WTC11 (cell line): ENCODE measurements at places on chromosomes 11 and 22.
A peak's percentile ranks its signal among the peaks of the same experiment; 100 is the strongest.

DNA sequence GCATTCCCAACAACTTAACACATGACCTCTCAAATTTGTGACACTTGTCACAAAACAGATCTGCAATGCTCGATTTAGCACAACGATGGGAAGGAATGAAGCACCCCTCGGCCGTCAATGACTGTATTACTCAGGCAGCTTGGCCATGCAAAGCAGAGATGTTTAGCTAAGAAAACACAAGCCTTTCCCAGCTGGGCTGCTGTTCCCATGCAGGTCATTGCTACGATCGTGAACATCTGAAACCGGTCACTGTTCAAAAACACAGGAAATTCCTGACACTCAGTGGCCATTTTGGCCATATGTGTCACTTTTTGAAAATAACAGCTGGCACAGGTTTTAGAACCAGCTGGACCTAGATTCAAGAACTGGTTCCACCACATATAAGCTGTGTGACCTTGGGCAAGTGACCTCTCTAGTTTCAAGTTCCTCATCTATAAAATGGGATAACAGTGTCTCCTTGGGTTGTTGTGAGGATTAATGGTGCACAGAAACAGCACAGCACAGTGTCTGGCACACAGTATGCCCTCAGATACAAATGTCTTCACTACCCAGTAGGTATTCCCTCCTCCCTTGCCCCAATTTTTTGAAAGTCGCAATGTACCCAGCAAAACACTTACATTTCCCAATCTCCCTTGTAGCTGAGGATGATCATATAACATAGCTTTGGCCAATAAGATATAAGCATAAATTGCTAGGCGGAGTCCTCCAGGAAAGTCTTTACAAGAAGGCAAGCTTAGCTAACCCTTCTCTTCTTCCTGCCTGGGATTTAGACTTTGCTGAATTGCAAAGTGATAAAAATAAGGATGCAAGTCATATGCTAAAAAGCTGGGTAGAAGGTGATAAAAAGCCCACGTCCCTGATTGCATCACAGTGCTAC lies 93.1 kb downstream of the C11orf58 start:
- DNase-seq: no peak

DNA sequence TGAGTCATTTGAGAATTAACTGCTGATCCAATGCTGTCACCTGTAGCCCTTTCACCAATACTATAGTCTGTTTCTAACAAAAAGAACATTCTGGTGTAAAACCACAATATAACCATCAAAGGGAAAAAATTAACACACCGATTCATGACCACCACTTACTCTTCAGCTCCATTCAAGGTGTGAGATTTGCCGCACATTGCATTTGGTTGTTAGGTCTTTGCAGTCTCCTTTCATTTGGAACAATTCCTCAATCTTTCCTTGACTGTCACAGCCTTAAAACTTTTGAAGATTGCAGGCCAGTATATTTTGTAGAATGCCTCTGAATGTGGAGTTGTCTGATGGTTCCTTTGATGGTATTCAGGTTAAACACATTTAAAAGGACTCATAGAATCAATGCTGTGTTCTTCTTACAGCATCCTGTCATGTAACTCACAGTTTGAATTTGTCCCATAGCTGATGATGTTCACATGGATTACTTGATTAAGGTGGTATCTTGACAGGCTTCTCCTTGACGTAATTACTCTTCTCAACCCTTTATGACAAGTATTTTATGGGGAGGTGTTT lies 63.6 kb downstream of the TNRC6B start:
- DNase-seq: no peak

- DNase-seq: no peak
Observed at GRCh38 chr22:41831383-41831782, 1.5 kb upstream of the SREBF2 start.

- DNase-seq: peak; percentile 88
Observed at GRCh38 chr11:64767344-64768299, 7.8 kb upstream of the PYGM start.

- no peak for DNase-seq
Observed at GRCh38 chr11:60204922-60205321, 22.0 kb upstream of the MS4A6A start.

DNA sequence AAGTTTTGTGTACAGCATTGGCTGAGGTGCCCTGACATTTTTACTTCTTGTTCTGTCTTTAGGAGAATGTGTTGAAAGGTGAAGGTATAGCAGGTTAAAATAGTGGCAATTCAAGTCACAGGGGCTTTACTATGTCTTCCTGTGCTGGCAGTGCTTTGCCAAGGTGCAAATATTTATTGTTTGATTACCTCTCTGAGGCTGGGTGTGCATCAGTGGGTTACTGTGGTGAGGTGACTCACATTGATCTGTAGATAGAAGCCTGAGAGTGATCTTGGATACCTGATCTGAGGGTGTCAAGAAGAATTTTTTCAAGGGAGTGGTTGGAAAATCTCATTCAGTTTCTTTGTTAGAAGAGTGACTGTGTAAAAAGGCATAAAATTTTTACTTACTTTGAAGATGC lies 90.0 kb downstream of the ARHGAP42 start:
- no peak for DNase-seq

DNA sequence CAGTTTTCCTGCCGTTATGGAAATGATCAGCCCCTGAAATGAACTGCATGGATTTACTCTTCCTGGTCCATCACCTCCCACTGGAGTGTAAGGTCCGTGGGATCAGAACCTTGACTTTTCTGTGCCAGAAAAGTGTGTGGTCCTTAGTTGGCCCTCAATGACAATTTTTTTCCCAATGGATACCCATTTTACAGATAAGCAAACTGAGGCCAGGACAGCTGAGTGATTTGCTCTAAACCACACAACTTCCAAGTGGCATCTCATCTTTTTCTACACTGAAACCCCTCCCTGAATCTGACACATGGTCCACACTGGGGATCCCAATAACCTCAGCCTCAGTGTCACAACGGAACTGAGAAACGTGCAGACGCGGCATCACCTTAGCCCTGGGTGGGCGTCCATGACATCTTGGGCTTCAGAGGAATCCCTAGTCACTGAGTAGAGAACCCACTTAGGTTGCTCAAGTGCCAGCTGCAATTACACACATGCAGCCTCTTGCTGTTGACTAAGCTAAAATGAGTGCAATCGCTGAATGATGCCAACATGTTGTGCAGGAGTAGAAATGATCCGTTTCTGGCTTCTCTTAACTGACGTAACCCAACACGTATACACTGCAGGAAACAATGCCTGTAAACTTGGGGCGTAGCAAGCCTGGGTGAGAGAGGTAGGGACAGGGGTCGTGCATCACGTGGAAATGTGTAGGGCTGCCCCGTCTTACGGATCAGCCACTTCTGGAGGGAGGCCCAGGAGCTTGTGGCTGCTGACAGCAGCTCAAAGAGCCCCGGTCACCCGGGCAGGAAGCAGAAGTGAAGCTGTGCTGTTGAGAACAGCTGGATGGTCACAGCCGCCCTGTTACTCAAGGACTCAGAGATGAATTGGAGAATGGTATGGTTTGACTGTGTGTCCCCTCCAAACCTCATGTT lies 136.3 kb downstream of the SHANK2 start:
- DNase-seq: no peak

DNA sequence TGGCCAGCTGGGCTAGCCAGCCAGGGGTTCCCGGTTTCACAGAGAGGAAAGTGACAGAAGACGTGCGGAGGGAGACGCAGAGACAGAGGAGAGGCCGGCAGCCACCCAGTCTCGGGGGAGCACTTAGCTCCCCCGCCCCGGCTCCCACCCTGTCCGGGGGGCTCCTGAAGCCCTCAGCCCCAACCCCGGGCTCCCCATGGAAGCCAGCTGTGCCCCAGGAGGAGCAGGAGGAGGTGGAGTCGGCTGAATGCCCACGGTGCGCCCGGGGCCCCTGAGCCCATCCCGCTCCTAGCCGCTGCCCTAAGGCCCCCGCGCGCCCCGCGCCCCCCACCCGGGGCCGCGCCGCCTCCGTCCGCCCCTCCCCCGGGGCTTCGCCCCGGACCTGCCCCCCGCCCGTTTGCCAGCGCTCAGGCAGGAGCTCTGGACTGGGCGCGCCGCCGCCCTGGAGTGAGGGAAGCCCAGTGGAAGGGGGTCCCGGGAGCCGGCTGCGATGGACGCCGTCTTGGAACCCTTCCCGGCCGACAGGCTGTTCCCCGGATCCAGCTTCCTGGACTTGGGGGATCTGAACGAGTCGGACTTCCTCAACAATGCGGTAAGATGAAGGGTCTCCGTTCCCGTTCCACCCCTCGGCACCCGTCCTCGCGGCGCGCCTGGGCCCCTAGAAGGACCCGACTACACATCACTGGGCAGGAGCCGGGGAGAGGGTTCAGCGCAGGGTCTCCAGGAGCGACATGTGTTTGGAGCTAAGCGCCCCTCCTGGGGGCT lies at the start of gene CREB3L1:
Gene CREB3L1 (plus strand): TSS at position 41 of the 765 bp plus-strand sequence. CDS start 450 bp downstream, at position 491.
- DNase-seq: peak; percentile 65

GRCh38 chr22:31680861-31681341 lies 18.9 kb upstream of the PISD start:
- no peak for DNase-seq

DNA sequence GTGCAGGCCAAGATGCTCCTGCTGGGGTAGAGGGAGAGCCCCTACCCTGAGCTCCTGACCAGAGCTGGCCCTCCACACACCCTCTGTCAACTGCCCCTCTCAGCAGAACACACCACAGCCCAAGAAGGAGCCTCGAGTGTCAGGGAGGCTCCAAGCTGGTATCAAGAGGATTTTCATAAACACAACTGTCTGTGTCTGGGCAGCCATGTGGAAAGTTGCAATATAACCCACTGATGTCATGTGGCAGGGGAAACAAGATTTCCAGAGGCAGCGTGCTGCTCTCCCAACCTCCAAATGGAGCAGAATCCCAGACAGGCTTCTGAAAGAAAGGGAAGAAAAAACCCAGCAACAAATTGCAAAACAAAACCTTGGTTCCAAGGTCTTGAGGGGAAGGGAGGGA lies 569.9 kb downstream of the BUD13 start:
- DNase-seq: no peak

GRCh38 chr11:115104851-115105453 lies 399.3 kb downstream of the CADM1 start:
- DNase-seq: no peak

DNA sequence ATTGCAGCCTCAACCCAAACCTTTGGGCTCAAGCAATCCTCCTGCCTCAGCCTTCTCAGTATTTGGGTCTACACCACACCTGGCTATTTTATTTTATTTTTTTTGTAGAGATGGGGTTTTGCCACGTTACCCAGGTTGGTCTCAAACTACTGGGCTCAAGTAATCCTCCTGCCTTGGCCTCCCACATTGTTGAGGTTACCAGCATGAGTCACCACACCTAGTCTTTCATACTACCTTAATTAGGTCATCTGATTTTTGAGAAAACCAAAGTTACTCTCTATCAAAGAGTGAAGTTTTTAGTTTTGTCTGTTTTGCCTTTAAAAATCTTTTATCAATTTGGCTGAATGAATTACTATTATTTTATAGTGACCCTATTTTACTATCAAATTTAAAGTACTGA lies 335.6 kb upstream of the LRRC4C start:
- DNase-seq: no peak

DNA sequence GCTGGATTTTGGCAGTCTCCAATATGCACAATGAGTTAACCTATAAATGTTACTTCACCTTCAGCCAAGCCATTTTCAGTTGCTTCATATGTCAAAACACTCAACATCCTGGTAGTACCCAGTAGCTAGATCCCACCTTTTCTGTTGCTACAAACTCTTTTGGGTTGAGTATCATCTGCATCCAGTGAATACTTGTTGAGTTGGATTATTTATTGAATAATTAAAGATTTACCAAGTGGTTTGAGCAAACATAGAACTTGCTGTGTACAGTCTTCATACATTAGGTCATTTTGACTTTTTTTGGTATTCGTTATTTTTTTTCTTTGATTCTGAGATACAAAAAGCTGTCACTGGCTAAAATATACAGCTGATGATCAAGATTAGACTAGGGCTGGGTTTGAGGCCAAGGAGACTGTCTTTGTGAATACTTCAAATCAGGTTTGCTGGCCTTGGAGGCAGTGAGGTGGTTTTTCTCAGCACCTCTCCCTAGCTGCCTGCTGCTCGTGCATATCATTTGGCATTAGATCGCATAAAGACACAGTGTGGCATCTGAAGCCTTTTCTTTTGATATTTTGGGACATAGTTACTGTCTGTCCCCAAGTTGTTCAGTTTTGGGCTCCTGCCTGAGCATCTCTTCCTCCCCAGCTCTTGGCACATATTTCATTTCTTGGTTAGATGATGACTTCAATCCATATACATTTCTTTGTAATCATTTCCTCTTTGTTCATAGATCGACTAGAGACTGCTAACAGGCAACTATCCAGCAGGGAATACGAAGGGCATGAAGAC lies 62.8 kb downstream of the AMOTL1 start:
- no peak for DNase-seq

DNA sequence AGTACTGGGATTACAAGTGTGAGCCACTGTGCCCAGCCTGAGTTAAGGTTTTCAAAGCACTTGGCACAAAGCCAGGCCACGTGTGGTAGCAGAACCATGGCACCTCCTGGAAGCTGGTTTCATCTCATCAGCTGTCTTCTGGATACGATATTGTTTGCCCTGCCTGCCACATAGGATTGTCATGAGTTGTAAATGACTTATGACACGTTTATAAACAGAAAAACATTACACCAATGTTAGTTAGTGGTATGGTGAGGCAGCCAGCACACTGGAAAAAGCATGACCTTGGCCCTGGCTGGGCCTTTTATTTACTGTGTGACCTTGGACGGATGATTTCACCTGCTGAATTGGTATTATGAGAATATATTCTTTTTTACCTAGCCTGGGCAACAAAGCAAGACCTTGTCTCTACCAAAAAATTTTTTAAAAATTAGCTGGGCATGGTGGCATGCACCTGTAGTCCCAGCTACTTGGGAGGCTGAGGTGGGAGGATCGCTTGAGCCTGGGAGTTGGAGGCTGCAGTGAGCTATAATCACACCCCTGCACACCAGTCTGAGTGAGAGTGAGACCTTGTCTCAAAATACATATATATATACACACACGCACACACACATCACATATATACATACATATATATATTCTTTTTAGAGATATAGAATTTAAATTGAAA lies 24.0 kb upstream of the MYH9 start:
- DNase-seq: no peak

- DNase-seq: no peak
Observed at GRCh38 chr11:116052603-116053547, 548.7 kb upstream of the CADM1 start.

DNA sequence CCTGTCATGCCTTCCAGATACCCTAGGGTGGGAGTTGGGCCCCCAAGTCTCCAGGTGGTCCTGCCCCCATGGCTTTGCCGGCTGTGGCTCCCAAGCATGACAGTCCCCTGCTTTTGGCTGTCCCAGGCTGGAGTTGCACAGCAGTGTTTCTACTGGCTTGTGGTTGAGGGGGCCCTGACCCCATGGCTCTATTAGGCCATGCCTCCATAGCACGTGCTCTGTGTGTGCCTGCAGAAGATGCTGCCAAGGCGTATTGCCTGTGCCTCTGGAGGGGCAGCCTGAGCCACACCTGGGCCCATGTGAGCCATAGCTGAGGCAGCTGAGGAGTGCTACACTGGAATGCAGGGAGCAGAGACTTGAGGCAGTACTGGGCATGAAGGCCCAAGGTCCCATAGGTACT lies 25.4 kb upstream of the CD81 start:
- DNase-seq: no peak

DNA sequence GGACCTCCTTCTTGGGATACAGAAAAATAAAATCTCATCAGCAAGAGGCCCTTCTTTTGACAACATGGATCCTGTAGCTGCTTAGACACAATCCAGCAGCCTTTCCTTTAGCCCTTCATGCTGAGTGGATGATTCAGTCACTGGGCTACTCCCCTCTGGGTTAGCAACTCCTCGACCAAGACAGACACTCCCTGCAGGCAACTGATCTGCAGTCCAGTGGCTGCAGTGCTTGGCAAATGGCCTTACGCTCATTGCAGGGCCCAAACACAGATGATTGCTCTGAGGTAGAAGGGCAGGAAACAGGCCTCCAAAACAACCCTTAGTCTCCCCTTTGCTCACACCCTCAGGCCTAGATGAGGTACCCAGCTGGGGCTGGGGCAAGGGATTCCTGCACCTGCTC lies 73.2 kb upstream of the OPCML start:
- no peak for DNase-seq
